ENCODE measurements at places on chromosomes 13 and 19.

DNA sequence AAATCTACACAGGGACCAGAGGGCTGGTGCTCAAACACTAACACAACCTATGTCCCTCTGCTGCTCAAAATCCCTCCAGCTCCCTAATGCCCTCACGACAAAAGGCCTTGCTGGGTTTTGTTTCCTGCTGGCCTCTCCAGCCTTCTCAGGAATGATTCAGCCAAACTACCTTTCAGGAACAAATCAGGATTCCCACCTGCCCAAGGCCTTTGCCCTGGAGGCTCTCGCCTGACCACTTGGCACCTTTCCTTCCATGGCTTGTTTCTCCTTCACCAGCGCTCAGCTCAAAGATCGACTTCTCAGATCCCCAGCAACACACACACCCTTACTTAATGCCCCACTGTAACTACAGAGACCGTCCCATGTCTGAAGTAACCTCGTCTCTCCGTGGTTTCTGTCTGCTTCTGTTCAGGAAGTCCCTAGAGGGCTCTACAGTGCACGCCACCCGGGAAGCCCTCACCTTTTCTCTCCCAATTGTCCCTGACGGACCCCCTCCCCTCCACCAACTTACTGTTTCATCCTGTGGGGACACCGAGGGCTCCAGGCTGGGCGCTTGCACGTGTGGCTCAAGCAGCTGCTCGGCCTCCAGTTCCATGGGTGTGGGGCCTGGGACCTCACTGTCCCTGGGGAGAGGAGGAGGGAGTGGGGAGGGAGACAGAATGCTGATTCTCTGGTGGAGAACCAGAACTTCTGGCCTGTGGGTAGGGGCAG is 3.2 kb upstream of the SIX5 start:
- DNase-seq = no peak

- peak; percentile 62 for DNase-seq
Measured at GRCh38 chr19:35975608-35976214, 19.3 kb upstream of the SDHAF1 start.

GRCh38 chr13:46648166-46648607 is 95.2 kb downstream of the LRCH1 start:
- peak; percentile 26 for DNase-seq

DNA sequence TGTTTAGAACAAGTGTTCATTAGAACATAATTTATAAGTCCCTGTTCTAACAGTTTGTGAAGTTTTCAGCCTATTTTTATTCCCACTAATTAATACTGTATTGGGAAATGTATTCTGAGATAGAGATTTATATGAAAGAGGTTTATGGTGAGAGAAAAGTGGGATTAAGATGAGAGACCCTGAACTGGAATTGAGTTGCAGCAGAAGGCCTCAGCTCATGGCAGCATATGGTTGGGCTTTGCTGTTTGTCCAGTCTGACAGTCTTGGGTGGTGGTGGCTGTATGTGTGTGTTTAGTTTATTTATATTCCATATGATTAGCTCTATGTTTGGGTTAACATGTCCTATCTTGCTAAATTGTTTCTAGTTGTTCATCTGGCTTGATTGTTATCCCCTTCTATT is 575.1 kb downstream of the SLITRK5 start:
- DNase-seq = no peak

GRCh38 chr13:43348397-43348796 is 325.0 kb downstream of the DNAJC15 start:
- DNase-seq = no peak

DNA sequence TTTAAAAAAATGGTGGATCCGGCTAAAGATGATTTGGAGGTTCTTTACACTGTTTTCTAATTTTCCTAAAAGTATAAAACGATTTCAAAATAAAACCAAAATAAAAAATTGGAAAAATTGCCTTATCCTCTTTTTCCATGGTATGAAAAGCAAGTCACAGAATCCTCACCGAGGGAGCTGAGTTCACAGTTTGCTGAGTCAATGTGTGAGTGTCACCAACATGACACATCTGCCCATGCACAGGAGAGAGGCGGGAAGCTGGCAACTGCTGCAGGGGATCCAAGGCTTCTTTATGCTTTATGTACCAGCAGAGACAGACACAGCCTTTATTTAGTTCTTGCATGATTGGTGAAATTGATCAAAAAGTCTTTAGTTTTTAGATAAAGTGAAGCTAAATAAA is 157.8 kb downstream of the TNFSF13B start:
- DNase-seq = no peak

GRCh38 chr13:26390203-26390602 is 136.3 kb downstream of the CDK8 start:
- DNase-seq = no peak

- DNase-seq = no peak
Measured at GRCh38 chr19:14495672-14496028, 277 bp downstream of the GIPC1 start.

DNA sequence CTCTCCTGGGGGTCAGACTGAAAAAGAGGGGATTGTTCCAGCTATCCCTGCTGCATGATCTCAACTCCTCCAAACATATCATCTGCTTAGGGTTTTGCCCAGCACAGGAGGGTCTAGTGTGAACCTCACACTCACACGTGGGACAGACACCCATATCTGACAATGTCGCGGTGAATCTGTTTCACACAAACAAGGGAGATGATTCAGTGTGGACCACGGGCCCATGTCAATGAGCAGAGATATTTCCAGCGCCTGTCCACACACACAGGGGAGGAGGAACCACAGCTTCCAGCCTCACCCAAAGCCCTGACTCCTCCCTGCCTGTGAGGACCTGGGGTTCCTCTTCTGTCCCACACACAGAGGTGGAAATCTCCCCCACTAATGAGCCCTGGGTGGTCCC is 29.6 kb upstream of the KIR3DL3 start:
- no peak for DNase-seq

DNA sequence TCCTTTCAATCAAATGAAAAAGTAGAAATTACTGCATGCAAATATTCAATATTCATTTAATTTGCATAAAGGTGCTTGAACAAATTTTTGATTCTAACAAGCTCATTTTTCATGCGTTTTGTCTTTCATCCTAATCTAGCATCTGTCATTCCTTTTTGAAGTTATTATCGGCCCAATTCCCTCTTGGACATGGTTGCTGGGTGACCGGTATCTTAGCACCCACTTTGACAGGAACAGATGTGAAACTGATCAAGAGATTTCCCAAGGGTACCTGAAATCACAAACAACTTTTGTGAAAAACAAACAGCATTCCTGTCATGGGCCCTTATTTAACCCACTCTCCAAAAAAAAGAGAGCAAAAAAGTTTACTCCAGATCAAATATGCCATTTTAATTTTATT is 13.3 kb downstream of the DACH1 start:
- DNase-seq = no peak

DNA sequence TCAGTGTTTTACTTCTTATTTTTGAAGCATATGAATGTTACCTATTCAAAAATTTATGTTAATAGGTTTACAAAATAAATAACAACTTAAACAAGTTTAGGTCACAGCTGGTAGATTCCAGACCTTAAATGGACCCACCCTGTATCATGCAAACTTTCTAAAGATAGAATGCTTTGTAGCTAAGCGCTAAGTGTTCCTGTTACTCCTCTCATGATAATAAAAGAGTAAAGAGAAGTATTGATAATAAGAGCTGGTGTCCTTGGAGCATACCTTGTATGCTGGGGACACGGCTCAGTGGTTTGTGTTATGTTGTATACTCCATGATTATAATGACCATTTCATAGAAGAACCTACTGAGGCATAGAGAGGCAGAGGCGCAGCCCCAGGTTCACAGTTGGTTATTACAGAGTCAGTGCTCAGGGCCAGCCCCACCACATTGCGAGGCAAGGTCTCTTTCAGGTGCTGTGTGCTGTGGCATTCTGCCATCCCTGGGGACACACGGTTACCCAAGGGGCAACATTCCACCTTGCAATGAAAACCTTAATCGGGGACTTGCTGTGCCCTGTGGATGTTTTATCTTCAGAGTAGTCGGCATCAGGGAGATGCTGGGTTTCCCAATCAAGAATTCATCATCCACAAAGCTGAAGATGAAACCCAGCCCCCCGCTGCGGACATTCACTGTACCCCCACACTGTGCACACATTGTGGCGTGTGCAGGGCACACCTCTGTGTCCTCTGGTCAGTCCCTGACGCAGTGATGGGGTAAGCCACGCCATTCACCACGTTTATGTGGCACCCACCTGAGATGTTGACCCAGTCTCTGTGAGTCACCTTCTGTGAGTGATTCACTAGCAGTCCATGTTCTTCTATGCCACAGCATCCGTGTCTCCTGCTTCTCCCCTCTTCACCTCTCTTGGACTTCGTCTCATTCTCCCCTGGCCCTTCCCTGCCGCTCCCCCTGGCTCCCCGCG is 186.7 kb downstream of the COL4A1 start:
- DNase-seq = no peak

- no peak for DNase-seq
Measured at GRCh38 chr13:39345982-39346381, 257.0 kb downstream of the LHFPL6 start.

DNA sequence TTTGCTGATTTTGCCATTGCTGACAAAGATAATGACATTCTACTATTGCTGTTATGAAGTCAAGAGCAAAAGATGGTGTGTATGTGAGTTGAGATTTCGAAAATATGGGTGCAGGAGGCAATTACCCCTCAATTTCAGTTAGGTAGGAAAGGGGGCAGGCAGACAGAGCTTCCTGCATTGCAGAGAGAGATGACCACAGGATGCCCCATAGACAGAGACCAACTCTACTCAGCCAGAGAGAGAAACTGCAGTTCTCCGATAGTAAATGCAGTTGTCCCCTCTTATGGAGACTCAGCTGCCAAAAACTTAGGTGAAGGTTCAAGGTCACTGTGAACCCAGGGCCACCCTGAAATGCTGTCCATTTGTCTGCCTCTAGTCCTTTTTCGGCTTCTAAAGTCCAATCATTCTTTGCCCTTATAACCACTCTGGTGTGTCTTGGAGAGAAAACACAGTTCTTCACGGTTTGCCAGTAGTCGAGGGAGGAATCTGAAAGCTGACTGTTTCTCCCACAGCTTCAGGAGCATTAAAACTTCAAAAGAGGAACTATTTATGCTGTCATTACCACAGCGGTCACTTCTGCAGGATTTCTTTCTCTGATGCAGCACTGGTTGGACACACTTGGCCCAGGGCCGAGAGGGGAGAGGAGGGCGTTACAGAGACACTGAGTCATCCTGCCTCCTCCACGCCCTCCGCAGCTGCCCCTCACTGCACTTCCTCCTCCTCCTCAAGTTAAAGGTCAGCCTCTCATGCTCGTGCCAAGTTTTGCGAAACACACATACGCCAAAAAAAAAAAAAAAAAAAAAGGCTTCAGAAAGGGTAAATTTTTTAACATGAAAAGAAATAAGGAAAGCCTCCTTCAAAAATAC is 264.3 kb downstream of the FOXO1 start:
- DNase-seq = peak; percentile 88

DNA sequence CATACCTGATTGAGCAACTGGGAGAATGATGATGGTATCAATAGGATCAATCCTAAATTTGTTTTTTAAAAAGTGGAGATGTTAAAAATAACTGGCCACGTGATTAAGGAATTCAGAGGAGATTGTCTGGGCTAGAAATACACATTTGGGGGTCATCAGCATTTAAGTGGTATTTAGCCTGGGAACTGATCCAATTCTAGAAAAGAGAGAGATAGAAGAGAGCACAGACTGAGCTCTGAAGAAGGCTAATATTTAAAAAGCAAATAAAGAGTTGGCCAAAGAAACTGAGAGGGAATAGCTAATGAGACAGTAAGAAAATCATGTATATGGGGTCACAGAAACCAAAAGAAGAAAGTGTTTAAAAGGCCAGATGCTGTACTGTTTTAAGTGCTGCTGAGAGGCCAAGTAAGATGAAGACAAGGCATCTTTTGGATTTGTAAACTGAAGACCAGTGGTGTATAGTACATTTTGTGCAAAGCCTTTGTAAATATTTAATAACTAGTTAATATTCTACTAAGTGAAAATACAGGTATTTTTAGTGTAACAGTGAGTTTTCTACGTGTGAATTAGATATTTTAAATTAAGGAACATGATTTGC is 40.2 kb downstream of the UBL3 start:
- no peak for DNase-seq

- no peak for DNase-seq
Measured at GRCh38 chr13:42140494-42140893, 92.0 kb downstream of the DGKH start.

GRCh38 chr19:6856749-6857372 is 30.5 kb upstream of the ADGRE1 start:
- DNase-seq = no peak

DNA sequence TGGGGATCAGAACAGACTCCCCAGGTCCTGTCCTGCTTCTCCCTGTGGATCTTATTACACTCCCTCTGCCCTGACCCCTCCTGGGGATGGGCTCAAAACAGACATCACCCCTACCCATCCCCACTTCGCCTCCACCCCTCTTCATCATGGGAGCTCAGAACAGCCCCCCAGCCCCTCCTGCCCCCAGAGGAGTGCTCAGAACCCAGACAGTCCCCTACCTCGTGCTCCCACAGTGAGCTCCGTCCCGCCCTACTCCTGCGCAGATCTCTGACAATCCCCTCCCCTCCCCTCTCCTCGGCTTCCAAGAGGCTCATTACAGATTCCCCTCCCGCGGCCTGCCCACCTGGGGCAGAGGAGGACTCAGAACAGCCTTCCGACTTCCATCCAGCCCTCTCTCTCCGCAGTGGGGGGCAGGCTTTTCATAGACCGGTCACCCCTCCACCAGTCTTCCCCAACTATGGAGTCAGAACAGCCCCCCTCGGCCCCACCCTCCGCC is 6.1 kb downstream of the NXNL1 start:
- DNase-seq = no peak

DNA sequence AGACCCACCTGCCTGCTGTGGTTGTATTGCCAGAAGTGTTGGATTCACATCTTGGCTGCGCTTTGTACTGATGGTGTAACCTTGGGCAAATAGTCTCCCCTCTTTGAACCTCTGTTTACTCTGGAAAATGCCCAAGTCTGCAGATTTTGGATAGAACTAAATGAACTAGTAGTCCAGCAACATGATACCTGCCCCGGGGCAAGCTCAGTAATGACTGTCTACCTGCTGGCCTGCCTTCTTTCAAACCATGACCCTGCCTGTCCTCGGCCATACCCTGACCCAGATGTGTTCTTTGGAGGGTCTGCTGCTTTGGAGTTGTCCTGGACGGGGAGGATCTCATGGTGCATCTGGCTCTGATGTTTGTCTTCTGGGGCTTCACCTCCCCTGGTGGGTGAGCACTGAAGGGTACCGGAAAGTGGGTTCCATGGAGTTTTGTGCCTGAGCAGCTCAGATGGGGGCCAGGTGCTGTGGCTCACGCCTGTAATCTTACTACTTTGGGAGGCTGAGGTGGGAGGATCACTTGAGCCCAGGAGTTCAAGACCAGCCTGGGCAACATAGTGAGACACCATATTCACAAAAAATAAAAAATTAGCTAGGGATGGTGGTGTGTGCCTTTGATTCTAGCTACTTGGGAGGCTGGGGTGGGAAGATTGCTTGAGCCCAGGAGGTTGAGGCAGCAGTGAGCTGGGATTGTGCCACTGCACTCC is 59.5 kb downstream of the TNFRSF19 start:
- no peak for DNase-seq

Data from hepatocyte (in vitro differentiated cells).